Endothelial cell of umbilical vein (primary cell): ENCODE measurements at places on chromosomes 5 and 9. TPM values are rescaled to one million over a fixed set of nuclear protein-coding genes. Genes with fewer than 3 reads are reported as not detected.

DNA sequence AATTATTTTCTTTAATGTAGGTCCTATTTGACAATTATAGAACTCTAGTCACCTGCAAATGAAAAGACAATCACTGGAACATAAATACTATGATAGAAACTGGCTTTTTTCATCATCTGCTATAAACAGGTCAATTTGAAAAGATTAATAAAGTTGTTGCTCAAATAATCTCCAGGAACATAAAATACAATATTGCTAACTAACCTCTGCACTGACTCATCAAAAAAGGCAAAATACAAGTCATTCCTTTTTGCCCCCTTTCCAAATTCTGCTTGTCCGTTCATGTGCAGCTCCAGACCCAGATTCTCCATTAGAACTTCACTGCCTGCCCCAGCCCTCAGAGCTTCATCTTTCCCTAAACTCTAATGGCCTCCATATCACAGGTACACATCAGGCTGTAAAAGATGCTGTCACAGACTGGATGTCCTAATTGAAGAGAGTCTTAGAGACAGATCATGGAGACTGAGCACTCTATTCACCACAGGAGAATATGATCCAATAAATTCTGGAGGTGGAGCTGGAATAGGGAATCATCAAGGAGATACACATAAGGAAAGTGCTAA is 1.6 kb downstream of the DCTN4 start:
- H3K27ac ChIP-seq = no peak overlapping the region
- H3K4me3 ChIP-seq = peak overlapping the region; percentile 80
- DNase-seq = no peak
- peaks cover 13% of the 10 kb centered on the region for H3K36me3 ChIP-seq
- peaks cover 13% of the 10 kb centered on the region for H3K4me1 ChIP-seq
- H3K27me3 ChIP-seq = no peaks in the 10 kb centered on the region

The PRSS3 gene
- total RNA-seq = 4.4 and 10.7 TPM in 2 replicates

The GMCL2 gene
- total RNA-seq = not detected in 2 replicates

The PRELID2 gene
- 14.9 and 16.4 TPM in 2 replicates for total RNA-seq

DNA sequence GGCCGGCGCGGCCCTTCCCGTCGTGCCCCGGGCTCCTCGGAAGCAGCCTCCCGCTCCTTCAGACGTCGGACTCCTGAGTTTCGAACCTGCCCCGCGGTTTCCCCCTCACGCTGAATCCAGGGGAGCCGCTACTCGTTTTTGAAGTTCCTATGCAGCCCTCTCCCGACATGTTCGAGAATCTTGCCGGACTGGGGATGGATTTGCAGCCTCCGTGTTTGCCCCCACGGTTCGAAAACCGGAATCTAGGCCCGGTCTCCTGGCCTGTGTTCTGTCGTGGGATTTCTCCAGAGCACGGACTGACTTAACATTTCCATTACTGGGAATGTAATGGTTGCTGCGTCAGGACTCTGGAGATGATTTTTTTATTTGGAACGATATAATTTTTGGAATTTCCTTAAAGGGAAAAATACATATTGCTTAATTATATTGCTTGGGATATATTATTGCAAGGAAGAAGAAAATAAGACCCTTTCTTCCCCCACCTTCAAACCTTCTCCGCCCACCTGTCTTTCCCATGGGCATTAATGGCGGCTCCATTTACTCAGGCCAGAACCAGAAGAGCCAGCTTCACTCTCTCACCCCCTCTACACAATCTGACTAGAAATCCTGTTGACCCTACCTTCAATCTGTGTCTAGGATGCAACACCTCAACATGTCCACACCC is 8.5 kb upstream of the MGAT1 start:
- H3K27ac ChIP-seq = peak overlapping the region; percentile 88
- no peak for DNase-seq
- peaks cover 41% of the 10 kb centered on the region for H3K4me1 ChIP-seq
- H3K4me3 ChIP-seq = peak overlapping the region; percentile 60

DNA sequence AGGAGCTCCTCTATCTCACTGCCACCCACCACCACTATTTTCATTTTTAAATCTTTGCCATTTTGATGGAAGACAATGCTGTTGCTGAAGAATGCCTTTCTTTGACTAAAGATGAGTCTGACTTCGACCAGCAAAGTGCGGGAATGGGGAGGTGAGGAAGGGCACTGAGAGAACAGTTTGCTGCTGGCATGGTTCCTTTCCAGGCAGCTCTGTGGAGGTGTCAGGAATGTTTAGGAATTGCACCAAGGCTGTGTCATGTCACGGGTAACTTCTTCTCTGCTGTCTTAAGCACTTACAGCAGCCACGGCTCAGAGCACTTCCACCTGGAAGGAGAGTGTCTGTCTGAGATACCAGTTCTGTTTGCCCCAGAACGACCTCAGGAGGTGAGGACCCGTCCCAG is 41.4 kb upstream of the SHB start:
- H3K4me1 ChIP-seq = no peaks in the 10 kb centered on the region
- H3K27ac ChIP-seq = no peak overlapping the region
- H3K4me3 ChIP-seq = no peak overlapping the region
- H3K27me3 ChIP-seq = peaks cover 7% of the 10 kb centered on the region
- no peak for DNase-seq
- H3K36me3 ChIP-seq = no peaks in the 10 kb centered on the region

DNA sequence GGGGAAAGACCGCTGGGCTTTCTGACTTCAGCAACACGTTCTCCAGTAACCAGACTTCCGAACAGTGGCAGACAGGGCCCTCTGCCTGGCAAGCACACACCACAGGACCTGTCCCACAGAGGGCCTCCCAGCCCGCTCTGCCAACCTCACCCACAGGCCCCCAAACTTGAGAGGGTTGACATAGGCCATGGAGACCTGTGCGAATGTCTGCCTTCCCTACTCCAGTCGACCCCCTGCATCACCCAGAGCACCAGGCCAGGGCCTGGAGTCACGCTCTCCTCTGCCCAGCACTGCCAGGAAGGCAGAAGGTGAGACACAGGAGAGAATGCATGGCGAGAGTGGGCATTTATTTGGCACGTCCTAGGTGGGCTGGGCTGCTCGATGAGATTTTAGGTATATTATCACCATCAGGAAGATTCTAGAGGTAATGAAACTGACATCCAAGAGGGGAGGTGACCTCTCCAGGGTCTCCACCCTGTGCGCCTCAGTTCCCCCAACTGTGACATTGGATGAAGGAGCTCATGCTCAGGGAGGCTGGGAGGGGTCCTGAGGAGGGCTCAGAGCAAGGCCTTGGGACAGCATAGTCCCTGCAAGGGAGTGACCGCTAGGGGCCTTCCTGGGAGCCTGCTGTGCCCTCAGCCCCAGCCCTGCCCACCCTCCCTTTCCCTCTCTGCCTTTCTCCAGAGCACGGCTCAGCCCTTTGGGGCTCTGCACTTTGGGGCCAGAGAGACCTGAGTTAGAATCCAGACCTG is 54.9 kb downstream of the DUSP1 start:
- DNase-seq = no peak
- H3K27me3 ChIP-seq = no peaks in the 10 kb centered on the region
- peaks cover 20% of the 10 kb centered on the region for H3K4me1 ChIP-seq
- no peaks in the 10 kb centered on the region for H3K36me3 ChIP-seq

GRCh38 chr5:56369361-56369811 is 136.3 kb upstream of the ANKRD55 start:
- no peaks in the 10 kb centered on the region for H3K36me3 ChIP-seq
- no peaks in the 10 kb centered on the region for H3K4me1 ChIP-seq
- no peak overlapping the region for H3K4me3 ChIP-seq
- no peaks in the 10 kb centered on the region for H3K27me3 ChIP-seq
- H3K27ac ChIP-seq = no peak overlapping the region

DNA sequence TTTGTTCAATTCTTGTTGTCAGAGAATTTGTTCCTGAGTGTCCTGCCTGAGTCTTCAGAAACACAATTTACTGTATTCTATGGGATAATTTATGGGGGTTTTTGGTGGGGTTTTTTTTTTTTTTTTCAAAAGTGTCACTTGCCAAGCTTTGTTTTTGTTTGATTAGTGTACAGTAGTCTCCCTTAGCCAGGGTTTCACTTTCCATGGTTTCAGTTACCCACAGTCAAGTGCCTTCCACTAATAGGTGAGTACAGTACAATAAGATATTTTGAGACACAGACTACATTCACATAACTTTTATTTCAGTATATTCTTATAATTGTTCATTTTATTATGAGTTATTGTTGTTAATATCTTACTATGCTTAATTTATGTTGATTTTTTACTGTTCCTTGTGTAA is 25.0 kb upstream of the AUH start:
- H3K36me3 ChIP-seq = no peaks in the 10 kb centered on the region
- no peak overlapping the region for H3K4me3 ChIP-seq
- DNase-seq = no peak

DNA sequence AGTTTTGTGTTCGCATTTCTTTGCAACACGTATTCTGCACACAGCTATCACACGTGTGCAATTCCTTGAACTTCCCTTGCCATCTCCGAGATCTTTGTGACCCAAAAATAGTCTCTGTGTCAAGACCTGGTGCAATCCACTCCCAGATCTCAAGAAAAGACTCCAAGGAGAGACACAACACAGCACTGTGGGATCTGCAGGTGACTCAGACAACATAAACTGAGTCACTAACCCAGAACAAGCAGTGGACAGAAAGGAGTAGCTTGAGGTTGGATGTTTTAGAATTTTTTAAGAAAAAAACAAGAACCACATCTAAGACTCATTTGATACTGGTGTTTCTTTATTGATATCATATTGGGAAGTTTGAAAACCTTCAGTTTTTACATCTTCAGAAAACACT is 396.9 kb downstream of the AGTPBP1 start:
- H3K4me1 ChIP-seq = no peaks in the 10 kb centered on the region
- no peaks in the 10 kb centered on the region for H3K36me3 ChIP-seq
- no peaks in the 10 kb centered on the region for H3K27me3 ChIP-seq
- no peak overlapping the region for H3K27ac ChIP-seq
- no peak for DNase-seq

The GPX8 gene
- total RNA-seq = 147 and 161 TPM in 2 replicates

The PCDHA11 gene
- total RNA-seq = 0.12 TPM in 1 of 2 replicates, not detected in the other

GRCh38 chr5:169628892-169629291 is 8.2 kb upstream of the DOCK2 start:
- H3K4me1 ChIP-seq = peaks cover 2% of the 10 kb centered on the region
- no peak overlapping the region for H3K27ac ChIP-seq
- H3K36me3 ChIP-seq = no peaks in the 10 kb centered on the region

GRCh38 chr5:154765396-154765925 is 10.3 kb downstream of the LARP1 start:
- H3K36me3 ChIP-seq = no peaks in the 10 kb centered on the region
- DNase-seq = no peak
- peaks cover 3% of the 10 kb centered on the region for H3K4me1 ChIP-seq
- H3K27ac ChIP-seq = no peak overlapping the region
- no peaks in the 10 kb centered on the region for H3K27me3 ChIP-seq
- no peak overlapping the region for H3K4me3 ChIP-seq

The C9orf50 gene
- not detected in 2 replicates for total RNA-seq

DNA sequence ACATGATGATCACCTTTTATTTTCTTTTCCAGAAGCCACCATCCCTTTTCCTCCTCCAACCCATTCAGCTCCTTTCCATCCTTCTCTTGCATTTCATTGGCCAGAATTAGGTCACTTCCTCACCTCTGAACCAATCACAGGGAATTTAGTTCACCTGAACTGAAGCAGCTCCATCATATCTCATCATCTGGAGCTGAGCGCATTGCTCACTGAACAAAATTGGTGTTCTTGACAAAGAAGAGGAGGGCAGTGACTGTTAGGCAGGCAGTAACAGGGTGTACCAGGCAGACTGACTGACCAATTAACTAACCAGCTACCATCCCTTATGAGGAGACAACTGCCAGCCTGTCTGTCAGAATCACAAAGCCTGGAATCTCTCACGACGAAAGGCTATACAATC is 1.8 kb upstream of the ZNF354A start:
- H3K27me3 ChIP-seq = no peaks in the 10 kb centered on the region
- no peaks in the 10 kb centered on the region for H3K4me1 ChIP-seq
- no peak overlapping the region for H3K4me3 ChIP-seq

- H3K4me3 ChIP-seq = no peak overlapping the region
- no peak for DNase-seq
- H3K27ac ChIP-seq = no peak overlapping the region
Measured at GRCh38 chr5:55720188-55720703, 8.1 kb upstream of the SLC38A9 start.

The COL5A1 gene
- 164 and 175 TPM in 2 replicates for total RNA-seq

DNA sequence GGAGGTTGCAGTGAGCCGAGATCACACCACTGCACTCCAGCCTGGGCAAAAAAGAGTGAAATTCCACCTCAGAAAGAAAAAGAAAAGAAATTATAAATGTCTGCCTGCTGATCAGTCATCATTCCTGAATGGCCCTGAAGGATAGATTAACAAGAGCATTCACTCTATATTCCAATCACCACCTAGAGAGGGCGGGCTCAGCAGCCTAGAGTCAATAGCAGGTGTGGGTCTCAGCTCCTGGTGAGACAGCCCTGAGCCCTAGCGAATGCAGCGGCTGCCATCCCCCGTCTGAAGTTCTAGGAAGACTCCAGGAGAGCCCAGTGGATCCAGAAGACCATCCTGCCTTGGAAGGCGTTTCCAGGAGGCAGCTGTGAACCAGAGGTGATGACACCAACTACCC is 12.0 kb downstream of the FBP1 start:
- no peak overlapping the region for H3K4me3 ChIP-seq
- no peaks in the 10 kb centered on the region for H3K36me3 ChIP-seq
- peaks cover 2% of the 10 kb centered on the region for H3K4me1 ChIP-seq
- H3K27me3 ChIP-seq = peaks cover 9% of the 10 kb centered on the region
- DNase-seq = no peak

- no peaks in the 10 kb centered on the region for H3K4me1 ChIP-seq
- H3K4me3 ChIP-seq = no peak overlapping the region
- no peaks in the 10 kb centered on the region for H3K27me3 ChIP-seq
Measured at GRCh38 chr9:93911801-93912554, 43.2 kb downstream of the BARX1 start.

- H3K27ac ChIP-seq = no peak within 1 kb of the TSS
- peaks cover 59% of the 10 kb centered on the region for H3K27me3 ChIP-seq
Measured at GRCh38 chr5:176629853-176630680, at the start of the genes EIF4E1B and SNCB. EIF4E1B (plus strand) TSS chr5:176630675; CDS start chr5:176642788, 12,113 bp downstream. SNCB (minus strand) TSS chr5:176630534; CDS start chr5:176629654, 880 bp downstream.

DNA sequence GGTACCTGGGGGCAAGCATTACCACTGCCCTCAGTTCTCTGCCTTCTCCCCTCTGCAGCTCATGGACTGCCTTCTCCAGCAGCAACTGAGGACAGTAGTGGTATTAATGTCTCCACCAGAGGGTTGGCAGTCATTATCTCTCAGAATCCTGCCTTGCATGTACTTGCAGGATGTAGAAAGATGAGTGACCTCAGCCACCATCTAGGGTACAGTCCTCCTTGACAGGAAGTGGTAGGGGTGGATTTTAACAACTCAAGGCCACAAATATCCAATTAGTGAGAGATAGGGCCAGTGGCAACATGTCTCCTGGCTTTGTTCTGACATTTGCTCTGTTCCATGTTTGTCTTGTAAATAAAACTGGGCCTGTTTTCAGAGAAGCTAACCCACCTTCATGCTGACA is 47.2 kb downstream of the F2R start:
- H3K27ac ChIP-seq = no peak overlapping the region
- DNase-seq = no peak
- no peak overlapping the region for H3K4me3 ChIP-seq
- no peaks in the 10 kb centered on the region for H3K36me3 ChIP-seq
- H3K27me3 ChIP-seq = no peaks in the 10 kb centered on the region
